ENCODE measurements at places on chromosomes 5 and 9.

DNA sequence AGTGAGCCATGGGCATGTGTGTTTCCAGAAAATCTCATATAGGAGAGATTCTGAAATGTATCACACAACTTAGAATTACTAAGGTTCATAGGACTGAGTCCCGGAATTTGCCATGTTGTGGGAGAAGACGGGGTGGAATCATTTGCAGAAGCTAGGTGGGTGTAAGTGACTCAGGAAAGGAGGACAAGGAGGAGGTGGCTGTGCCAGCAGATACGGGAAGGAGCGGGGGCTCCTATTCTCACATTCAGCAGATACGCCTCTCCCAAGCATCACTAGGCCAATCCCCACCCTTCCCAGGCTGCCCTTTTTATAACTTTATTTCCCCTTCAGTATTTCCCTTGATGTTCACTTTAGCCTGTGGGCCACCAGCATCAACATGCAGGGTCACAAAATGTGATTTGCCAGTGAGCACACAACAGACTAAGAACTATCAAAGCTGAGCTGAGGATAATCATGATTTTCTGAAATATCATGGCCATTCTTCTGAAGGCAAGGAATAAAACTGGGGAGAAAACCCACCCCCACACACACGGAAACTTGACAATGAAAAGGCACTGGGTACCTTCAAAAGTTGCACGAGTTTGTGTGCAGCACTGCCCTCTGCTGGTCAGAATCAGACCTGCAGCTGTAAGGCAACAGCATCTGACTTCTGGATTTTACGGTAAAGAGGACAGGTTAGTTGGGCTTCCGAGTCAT, 133.2 kb downstream of the MTX3 start:
- peak; percentile 67 for DNase-seq

GRCh38 chr5:69467442-69468225, 25.0 kb upstream of the OCLN start:
- no peak for DNase-seq

GRCh38 chr9:133252301-133253020, 22.5 kb downstream of the ABO start:
- no peak for DNase-seq

DNA sequence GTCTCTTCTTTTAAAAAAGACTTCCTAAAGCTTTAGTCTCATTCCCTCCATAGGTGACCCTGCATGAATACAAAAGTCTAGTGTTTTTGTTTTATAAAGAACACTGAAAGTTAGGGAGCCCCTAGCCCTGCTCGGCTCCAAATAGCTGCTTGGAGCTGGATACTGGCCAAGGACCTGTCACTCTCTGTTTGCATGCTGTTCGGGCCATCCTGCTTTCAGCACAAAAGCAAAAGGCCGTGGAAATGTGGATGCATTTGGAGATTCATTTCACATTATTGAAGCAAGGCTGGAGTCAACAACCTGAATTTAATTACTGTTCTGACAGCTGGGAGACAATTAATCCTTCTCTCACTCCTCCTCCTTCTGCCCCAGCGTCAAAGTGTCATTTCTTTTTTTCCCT, 151.7 kb upstream of the NMUR2 start:
- DNase-seq = no peak

- no peak for DNase-seq
Measured at GRCh38 chr9:109372246-109372645, 51.4 kb upstream of the EPB41L4B start.

- no peak for DNase-seq
Measured at GRCh38 chr9:131587331-131587730, 42.0 kb downstream of the PRRT1B start.

- no peak for DNase-seq
Measured at GRCh38 chr5:58090704-58091103, 369.2 kb downstream of the PLK2 start.

DNA sequence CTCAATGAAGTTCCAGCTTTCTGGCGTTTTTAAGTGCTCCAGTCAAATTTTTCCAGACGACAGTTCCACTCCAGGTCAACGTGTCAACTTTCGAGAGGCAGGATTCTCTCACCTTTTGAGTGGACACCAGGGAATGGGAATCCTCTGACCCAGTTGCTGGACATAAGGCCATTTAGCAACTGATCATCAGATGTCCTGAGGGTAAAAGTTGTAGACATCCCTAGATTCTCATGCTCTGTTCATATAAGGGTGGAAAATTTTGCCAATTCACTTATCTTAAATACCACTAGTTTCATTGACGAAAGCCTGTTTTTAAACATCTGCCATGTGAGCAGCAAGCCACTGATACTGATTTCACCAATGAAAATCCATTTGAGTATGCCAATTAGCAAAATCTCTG, 275.5 kb downstream of the MAST4 start:
- no peak for DNase-seq

DNA sequence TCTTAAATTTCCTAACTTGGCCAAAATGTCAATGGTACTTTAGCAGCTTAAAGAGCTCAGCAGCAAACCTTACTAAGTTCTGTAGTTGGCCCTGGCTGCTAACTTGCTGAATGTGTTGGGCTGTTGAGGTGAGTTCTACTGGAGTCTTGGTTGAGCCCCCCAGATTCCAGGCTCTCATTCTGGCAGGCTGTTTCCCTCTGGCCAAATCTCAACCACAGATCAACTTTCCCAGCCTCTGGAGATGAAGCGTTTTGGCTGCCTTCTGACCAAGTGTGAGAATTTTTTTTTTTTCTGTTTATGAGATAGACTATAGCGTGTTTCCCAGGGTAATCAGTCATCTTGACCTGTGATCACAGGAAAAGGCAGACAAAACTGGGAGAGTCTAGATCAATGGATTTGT, 343.7 kb downstream of the EBF1 start:
- no peak for DNase-seq

GRCh38 chr5:88693071-88693932, 189.7 kb downstream of the MEF2C start:
- DNase-seq = no peak

DNA sequence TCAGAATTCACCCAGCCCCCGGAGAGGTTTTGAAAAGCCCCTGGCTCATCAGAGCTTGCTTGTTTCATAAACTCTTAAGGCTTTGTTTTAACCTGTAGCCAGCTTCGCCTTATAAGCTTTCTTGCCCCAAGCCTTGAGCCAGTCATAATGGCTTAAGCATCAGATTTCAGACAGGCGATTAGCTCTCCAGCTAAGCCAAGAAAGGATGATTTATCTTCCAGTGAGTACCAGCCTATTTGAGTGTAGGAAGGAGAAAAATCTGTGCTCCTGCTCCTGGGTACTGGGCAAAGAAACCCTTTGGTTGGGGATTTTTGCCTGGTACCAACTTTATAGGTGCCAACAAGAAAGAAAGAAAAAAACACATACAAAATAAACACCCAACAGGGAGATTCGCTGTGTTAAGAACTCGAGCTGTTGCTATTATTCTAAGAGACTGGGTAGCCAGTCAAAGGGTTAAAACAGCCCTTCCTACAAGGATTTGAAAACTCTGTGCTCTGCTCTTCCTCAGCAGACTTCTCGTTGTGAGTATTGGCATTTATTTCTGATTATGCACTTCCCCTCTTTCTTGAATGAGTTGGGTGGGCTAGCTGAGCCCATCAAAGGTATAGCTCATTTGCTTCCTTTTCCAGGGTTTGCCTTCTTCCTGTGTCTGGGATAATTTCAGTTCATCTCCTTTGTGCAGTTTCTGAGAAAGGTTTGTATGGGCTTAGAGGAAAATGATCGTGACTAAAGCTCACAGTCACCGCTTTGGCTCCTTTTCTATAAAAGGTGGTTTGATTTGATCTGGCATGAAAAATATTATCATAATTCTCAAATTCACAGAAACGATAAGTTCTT, 157.2 kb upstream of the DMRT1 start:
- no peak for DNase-seq

- DNase-seq = no peak
Measured at GRCh38 chr5:10620346-10620745, 56.5 kb downstream of the ANKRD33B start.

GRCh38 chr5:154143211-154143641, 47.3 kb upstream of the GALNT10 start:
- DNase-seq = no peak

DNA sequence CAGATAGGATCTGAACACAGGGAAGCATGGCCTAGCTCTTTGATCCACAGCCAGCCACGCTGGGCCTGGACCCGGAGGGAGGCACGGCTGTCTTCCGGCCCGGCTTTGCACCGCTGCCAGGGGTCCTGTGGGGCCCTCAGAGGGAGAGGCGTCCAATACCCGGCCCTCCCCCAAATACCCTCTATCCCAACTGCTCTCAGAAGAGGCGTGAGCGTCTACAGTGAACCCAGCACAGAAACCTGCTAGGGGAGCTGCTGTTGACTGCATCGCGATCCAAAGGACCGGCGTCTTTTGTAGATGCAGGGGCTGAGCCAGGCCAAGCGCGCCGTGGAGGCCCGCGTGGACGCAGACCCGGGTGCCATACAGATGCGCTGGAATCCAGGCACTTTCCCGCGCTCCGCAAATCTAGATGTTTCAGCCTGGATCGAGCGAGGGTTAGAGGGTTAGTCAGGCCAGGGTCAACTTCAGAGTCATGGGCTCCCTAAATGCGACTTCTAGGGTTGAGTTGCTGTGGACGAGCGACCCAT, 1.1 kb upstream of the TCF7 start:
- no peak for DNase-seq

GRCh38 chr9:92397853-92398252, 6.5 kb downstream of the OGN start:
- no peak for DNase-seq

DNA sequence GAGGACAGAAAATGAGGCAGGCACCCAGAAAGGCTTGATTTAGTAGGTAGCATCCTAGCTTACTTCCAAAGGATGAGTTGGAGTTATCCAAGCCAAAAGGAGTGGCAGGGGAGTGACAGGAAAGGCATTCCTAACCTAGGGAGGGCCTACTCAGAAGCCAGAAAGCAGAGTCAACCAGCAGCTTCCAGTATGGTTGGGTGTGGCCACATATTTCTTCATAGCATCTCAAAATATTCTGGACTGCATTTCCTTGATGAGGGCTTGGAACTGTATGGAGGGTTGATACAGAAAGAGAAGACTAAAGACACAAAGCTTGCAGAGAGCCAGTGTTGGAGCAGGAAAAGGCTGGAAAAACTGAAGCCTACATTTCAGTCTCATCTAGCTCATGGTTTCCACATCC, 656.8 kb upstream of the DMAC1 start:
- DNase-seq = no peak

GRCh38 chr5:56190497-56190896, 42.6 kb downstream of the ANKRD55 start:
- no peak for DNase-seq

GRCh38 chr9:131194762-131195161, 69.4 kb downstream of the NUP214 start:
- DNase-seq = no peak

GRCh38 chr5:179895861-179896260, 11.8 kb downstream of the TBC1D9B start:
- no peak for DNase-seq

- DNase-seq = no peak
Measured at GRCh38 chr5:169183576-169183975, 117.4 kb downstream of the SLIT3 start.

DNA sequence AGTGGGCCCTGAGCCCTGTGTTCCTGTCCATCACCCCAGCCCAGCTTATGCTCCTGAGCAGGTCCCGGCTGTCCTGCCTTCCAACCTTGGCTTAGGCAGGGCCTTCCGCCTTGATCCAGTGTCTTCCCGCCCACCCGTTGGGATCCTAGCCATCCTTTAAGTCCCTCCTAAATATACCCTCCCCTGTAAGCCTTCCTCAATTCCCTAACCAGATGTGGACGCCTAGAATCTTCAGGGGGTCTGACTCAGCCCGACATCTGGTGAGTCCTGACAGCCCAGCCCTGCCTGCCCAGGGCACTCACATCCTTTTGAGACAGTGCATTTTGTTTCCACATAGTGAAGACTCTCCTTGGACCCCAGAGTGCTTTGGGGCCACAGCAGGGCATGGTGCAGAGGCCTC, 23.7 kb downstream of the SLC6A7 start:
- DNase-seq = no peak

GRCh38 chr9:13324988-13325387, 45.5 kb upstream of the MPDZ start:
- DNase-seq = no peak

DNA sequence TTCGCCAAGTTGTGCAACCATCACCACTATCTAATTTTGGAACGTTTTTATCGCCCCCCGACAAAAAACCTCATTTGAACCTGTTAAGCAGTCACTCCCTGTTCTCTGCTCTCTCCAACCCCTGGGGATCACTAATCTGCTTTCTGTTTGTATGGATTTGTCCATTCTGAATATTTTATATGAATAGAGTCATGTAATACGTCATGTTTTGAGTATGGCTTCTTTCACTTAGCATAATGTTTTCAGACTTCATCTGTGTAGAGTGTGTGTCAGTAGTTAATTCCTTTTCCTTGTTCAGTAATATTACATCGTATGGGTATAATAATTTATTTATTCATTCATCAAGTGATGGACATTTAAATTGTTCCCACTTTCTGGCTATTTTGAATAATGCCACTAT, 232.2 kb downstream of the SMARCA2 start:
- DNase-seq = no peak

GRCh38 chr5:112418659-112419163, 366 bp downstream of the EPB41L4A start:
- no peak for DNase-seq

- DNase-seq = no peak
Measured at GRCh38 chr9:99826579-99826978, 4.9 kb downstream of the NR4A3 start.

DNA sequence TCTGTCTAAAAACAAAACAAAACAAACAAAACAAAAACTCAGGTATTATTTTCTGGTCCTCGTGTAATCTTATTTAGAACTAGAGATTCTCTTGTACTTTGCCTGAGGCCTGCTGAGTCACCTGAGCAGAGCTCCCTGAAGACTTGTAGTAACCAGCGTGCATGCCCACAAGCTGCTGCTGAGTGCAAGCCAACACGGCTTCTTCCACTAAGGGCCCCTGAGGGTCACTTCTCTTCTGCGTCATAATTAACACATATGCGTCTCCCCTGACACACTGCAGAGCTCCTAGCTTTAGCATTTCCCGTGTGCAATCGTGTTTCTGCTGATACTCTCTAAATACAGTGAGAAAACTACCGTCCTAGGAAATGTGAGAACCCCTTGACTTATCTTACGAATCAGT, 10.9 kb upstream of the NDFIP1 start:
- no peak for DNase-seq

GRCh38 chr9:98075332-98075805, 18.8 kb downstream of the NANS start:
- no peak for DNase-seq

GRCh38 chr5:54832858-54833257, 152.5 kb downstream of the ESM1 start:
- DNase-seq = no peak

GRCh38 chr9:112310826-112311225, 22.6 kb downstream of the PTBP3 start:
- DNase-seq = no peak

- DNase-seq = no peak
Measured at GRCh38 chr5:167725741-167726140, 565.7 kb upstream of the WWC1 start.

DNA sequence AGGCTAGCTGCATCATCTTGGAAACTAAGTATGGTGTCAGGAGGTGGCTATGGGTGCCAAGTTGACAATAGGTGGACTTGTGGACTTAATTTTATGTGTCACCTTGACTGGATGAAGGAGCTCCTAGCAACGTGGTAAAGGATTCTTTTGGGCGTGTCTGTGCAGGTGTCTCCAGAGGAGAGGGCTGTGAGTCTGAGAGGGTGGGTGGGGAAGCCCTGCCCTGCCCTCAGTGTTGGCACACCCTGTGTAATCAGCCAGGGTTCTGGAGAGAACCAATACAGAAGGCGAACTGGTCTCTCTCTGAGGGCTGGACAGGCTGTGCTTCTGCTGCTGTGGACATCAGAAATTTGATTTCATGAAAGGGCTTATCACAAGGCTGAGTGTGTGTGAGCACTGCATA, 61.0 kb downstream of the GTF3C4 start:
- DNase-seq = no peak

- DNase-seq = no peak
Measured at GRCh38 chr9:79403495-79403894, 168.3 kb upstream of the TLE4 start.
